ENCODE measurements at places on chromosomes 3 and 15.

DNA sequence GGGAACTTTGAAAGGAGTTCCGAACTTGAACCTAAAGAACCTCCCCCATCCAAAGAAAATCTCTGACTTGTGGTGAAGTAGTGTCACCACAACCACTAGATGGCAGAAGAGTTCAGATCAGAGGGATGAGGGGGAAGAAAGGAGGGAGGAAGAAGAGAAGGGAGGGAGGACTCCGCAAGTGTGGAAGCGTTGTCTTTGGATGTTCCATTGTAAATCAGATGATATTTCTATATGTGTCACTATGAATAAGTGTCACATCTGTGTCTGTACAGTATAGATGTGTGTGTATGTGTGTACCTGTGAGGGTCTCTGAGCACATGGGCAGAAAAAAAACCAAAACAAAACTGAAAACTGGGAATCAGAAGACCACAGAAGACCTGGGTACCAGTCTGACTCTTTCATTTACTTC lies 16.9 kb downstream of the SLC24A1 start:
- peak; percentile 47 for DNase-seq

DNA sequence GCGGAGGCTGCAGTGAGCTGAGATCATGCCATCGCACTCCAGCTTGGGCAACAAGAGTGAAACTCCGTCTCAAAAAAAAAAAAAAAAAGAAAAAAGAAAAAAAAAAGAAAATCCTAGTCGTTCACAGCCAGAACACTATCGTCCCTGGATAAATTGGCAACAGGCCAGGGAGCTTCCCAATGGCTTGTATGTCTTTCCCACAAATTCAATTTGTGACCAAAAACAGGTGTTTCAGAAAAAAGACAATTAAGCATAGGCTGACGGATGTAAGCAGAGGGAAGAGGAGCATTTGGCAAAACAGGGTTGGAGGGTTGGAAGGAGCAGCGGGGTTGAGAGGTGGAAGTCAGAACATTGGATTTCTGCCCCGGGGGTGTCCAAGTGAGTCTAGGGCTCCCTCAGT lies 8.5 kb downstream of the EPB42 start:
- no peak for DNase-seq

- DNase-seq, result no peak
Observed at GRCh38 chr3:178283561-178283960, 252.7 kb upstream of the KCNMB2 start.

DNA sequence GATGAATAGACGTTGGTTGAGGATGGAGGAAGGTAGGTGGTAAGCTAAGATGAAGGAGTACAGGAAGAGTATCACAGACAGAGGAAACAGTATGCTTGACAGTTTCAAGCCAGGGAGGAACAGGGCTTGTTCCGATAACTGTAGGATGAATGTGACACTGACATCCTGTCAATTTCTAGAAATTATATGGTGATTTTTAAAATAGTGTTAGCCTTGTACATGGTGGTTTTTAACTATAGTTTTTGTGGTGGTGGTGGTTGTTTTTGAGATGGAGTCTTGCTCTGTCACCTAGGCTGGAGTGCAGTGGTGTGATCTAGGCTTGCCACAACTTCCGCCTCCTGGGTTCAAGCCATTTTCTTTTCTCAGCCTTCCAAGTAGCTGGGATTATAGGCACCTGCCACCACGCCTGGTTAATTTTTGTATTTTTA lies 92.8 kb downstream of the FNDC3B start:
- DNase-seq, result no peak

DNA sequence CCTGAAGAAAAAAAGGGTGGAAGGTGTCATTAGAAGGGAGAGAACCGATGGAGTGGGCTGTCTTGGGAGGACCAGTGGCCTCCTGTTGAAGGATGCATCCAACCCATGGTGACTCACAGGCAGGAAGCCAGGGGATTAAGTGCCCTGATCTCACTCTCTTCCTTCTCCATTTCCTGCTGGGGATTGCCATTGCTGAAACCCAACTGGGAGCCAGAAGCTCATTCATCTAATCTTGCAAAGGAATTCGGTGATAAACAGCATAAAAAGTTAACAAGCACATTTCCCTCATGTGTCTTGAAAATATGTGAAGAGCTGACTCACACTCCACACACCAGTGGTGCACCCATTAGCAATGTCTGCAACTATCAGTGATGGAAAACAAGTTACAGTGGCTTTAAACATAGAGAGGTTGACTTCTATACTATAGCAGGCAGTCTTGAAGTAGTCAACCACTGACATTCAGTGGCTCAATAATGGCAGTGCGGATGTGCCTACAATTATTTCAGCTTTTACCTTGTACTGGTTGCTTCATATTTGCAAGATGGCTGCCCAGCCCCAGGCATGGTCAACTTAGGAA lies 12.8 kb upstream of the CSRNP1 start:
- DNase-seq, result peak; percentile 92

DNA sequence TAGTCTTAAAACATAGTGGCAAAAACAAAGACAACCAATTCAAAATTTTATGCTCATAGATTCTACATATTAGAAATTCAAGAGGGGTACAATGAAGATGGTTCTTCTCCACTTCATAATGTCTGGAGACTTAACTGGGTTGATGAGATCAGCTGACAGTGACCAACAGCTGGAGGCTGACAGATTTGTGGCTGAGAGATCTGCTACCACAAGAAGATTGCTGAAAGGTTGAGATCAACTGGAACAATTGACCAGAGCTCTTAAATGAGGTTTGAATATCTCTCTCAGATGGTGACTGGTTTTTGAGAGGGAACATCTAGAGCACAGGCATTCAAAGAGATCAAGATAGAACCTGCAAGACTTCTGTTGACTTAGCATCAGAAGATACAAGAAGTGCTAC lies 254.1 kb upstream of the ARPP21 start:
- no peak for DNase-seq

Data from brain microvascular endothelial cell (primary cell).